ENCODE measurements at places on chromosomes 7 and 10.

DNA sequence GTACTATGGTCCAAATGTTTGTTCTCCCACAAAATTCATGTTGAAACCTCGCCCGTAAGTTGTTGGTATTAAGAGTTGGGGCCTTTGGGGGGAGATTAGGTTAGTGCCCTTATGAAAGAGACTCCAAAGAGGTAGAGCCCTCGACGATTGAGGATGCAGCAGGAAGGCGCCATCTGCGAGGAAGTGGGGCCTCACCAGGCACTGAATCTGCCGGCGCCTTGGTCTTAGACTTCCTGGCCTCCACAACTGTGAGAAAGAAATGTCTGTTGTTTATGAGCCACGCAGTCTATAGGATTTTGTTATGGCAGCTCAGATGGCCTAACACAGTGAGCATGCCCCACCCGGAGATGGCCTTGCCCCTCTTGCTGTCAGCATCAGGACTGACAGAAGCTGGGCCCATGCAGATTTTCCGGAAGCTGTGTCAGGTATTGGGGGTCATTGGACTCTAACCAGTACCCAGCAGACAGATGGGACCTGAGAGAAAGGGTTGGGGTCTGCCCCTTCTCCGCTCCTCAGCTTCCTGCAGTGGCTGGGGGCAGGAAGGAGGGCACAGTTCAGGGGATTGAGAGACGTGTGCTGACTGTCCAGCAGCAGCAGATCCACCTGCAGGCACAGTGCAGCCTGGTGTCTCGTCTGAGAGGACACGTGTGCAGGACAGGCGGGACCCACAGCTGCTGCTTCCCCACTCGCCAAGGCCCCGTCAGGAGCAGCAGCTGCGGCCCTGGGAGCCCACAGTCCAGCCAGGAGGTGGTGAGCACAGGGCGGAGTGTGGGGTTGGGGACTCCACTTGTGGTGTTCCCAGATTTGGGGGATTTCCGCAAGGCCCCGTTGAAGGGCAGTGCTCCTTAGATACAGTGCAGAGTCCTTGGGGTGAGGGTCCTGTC is 47.8 kb downstream of the MGMT start:
- DNase-seq: no peak
- H3K36me3 ChIP-seq: peaks cover 16% of the 10 kb centered on the region
- no peaks in the 10 kb centered on the region for H3K27me3 ChIP-seq
- H3K4me1 ChIP-seq: peaks cover 3% of the 10 kb centered on the region
- H3K27ac ChIP-seq: no peak overlapping the region

DNA sequence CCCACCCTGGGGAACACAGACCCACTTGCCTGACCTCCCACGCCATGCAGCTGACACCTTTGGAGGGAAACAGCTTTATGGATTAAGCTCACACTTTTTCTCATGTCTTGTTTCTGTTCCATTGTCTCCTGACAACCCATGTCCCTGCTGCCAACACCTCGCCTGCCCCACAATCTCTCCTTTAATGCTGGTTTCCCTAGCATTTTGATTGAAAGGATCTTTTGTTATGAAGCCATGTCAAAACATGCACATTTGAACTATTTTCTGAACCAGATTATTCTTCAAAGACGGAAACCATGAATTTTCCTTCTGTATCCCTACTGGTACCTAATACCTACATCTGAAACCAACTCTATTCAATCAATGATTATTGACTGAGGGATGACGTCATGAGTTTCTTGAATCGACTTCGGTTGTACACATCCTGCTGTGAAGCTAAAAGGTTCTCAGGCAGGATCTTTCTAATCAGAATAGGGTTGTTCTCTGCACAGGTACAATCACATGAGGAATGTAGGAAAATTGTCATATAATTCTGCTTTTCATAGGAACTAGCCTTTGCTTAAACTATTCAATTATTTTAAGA is 106.2 kb upstream of the NEBL start:
- no peak overlapping the region for H3K4me3 ChIP-seq
- no peak overlapping the region for H3K27ac ChIP-seq

GRCh38 chr10:101777619-101778145 is 1.8 kb upstream of the FGF8 start:
- peak overlapping the region; percentile 78 for H3K4me3 ChIP-seq
- H3K36me3 ChIP-seq: peaks cover 6% of the 10 kb centered on the region
- peaks cover 48% of the 10 kb centered on the region for H3K27me3 ChIP-seq
- H3K27ac ChIP-seq: no peak overlapping the region

DNA sequence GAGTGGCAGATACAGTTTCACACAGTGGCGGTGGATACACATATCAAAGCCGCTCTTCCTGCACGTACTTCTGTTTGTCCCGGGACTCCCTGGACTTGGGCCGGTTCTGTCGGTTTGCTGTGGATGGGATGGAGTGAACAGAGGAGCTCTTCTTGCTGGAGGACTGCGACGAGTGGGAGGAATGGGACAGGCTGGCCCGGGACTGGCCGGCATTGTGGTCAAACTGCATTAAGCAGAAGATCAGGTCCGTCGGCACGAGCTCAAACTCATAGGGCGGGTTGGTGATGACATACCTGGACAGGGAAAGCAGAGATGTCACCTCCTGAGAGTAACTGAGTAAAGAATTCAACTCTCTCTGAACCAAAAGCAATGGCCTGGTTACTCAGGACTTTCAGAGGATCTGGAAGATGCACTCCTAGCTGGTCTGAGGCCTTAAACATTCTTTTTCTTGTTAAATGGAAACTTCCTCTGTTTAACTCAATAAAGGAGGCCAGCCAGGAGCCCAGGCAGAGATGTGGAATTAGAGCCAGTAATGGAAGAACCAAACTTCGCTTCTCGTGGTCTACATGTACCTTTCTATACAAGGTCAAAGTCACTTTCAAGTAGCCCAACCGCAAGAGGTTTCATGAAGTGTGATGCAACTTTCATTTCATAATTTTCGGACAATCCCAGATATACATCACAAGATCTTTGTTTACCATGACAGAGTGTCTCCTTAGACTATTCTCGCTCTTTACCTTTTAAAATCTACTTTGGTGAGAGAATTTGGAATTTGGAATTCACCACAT is 750.2 kb downstream of the KCNMA1 start:
- no peaks in the 10 kb centered on the region for H3K36me3 ChIP-seq
- no peak for DNase-seq
- no peaks in the 10 kb centered on the region for H3K4me1 ChIP-seq
- no peaks in the 10 kb centered on the region for H3K27me3 ChIP-seq

DNA sequence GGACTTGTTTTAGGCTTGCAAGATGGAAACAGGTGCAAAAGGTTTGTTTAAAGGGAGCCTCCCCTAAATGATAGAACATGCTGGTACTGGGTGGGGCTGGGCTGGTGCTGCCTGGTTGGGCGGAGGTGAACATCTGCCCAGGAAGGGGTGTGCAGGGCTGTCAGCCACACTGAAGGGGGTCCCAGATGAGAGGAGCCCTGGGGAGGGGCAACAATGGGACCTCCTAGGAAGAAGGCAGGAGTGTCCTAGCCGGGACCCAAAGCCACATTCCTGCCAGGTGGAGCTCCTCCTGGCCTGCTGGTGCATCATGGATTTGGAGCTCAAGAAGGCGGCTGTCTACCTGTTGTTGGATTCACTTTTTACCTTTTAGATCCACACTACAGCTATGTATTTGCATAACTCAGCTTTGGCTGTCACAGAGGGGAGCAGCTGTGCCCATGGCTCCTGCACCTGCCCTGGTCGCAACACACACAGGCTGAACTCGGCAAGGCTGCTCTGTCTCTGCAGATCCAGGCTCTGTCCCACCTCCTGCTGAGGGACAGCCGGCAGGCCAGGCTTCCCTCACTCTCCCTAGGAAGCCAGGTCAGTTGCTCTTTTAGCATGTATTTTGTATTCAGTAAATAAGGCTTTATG is 59.9 kb downstream of the ADARB2 start:
- no peak for DNase-seq
- H3K4me3 ChIP-seq: no peak overlapping the region
- H3K27ac ChIP-seq: no peak overlapping the region
- no peaks in the 10 kb centered on the region for H3K4me1 ChIP-seq
- no peaks in the 10 kb centered on the region for H3K27me3 ChIP-seq
- no peaks in the 10 kb centered on the region for H3K36me3 ChIP-seq

GRCh38 chr7:33905389-33906032 is at the start of gene BMPER:
BMPER (plus strand) TSS chr7:33905539; CDS start chr7:33905614, 75 bp downstream.
- H3K4me1 ChIP-seq: peaks cover 3% of the 10 kb centered on the region
- no peaks in the 10 kb centered on the region for H3K36me3 ChIP-seq
- DNase-seq: peak; percentile 82
- H3K27ac ChIP-seq: no peak within 1 kb of the TSS

DNA sequence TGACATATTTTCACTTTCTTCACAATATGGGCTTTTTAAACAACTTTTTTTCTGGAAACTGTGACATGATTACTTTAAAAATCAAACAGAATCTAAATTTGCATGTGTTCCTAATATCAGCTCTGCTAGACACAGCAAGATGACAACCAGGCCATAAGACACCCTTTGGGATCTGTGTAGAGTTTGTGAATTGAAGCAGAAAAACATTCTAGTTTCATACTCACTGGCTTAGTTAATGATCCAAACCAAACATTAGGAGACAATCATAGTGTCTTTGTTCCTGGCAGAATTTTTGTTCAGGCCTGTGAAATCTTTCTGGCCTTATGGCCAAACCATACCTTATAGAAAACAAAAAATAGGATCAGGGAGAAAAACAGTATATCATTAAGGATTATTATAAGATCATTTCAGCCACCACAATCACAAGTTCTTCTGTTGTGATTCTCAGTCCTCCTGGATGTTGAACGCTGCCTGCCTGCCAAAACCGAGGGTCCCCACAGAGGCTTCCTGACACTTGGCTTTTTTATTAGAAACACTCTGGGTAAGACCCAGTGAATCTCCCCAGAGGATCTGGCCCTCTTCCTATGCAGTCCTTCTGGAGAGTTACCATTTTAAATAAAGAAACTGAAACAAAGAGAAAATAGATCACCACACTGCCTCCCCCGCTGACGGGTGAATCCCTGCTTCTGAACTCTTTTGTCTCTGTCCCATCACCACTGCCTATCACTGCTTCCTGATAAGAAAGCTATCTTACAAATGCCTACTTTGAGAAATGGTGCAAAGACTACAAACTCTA is 79.2 kb upstream of the PPP1R3C start:
- DNase-seq: no peak
- H3K27ac ChIP-seq: no peak overlapping the region
- H3K4me1 ChIP-seq: no peaks in the 10 kb centered on the region
- H3K27me3 ChIP-seq: no peaks in the 10 kb centered on the region
- no peaks in the 10 kb centered on the region for H3K36me3 ChIP-seq

- H3K27ac ChIP-seq: no peak overlapping the region
- peaks cover 36% of the 10 kb centered on the region for H3K36me3 ChIP-seq
- peak overlapping the region; percentile 85 for H3K4me3 ChIP-seq
Measured at GRCh38 chr10:119177708-119178371, 772 bp downstream of the PRDX3 start.

DNA sequence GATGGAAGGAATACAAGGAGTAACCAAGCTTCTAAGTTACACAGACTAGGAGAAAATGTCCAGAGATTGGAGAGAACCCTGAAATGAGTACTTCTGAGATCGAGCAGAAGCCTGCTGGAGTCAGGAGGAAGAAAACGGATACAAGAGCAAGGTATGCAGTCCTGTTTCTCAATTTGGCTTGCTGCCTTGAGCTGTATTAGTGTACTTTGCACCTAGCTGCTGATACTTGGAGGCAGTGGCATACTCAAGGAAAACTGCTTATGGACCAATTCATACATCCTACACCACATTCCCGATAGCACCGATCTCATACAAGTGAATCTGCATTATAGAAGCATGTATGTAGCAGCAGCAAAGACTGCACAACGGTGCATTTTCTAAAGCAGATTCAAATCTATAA is 14.4 kb downstream of the PIP4K2A start:
- no peak overlapping the region for H3K27ac ChIP-seq
- H3K36me3 ChIP-seq: peaks cover 11% of the 10 kb centered on the region
- no peak overlapping the region for H3K4me3 ChIP-seq
- H3K27me3 ChIP-seq: no peaks in the 10 kb centered on the region
- H3K4me1 ChIP-seq: peaks cover 10% of the 10 kb centered on the region

- no peak overlapping the region for H3K4me3 ChIP-seq
- no peaks in the 10 kb centered on the region for H3K36me3 ChIP-seq
- H3K27ac ChIP-seq: no peak overlapping the region
- no peak for DNase-seq
- H3K27me3 ChIP-seq: no peaks in the 10 kb centered on the region
Measured at GRCh38 chr7:115009139-115009538, 87.2 kb downstream of the MDFIC start.

GRCh38 chr7:38502289-38502688 is 128.9 kb downstream of the AMPH start:
- no peaks in the 10 kb centered on the region for H3K36me3 ChIP-seq
- H3K4me1 ChIP-seq: no peaks in the 10 kb centered on the region
- no peak overlapping the region for H3K27ac ChIP-seq
- no peaks in the 10 kb centered on the region for H3K27me3 ChIP-seq

DNA sequence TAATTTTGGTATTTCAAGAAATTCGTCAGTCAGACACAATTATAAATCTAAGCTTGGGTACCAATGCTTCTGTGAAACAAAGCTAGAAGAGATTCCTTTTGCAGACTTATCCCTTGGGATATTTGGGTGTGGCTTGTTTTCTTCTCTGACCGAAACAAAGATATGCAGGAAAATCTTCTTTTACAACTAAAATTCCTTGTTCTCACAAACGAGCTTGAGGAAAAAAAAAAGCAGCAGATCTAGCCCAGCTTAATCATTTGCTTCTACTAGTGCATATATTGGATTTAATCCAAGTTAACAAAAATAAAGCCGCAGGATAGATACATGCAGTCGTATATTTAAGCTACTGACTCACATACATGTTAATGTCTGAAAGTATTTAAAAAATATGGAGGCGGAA is 104.2 kb downstream of the PRTFDC1 start:
- H3K4me1 ChIP-seq: peaks cover 6% of the 10 kb centered on the region
- H3K27me3 ChIP-seq: no peaks in the 10 kb centered on the region
- H3K36me3 ChIP-seq: no peaks in the 10 kb centered on the region
- H3K4me3 ChIP-seq: no peak overlapping the region

- no peak overlapping the region for H3K27ac ChIP-seq
- no peak overlapping the region for H3K4me3 ChIP-seq
- H3K27me3 ChIP-seq: no peaks in the 10 kb centered on the region
- peaks cover 2% of the 10 kb centered on the region for H3K36me3 ChIP-seq
Measured at GRCh38 chr7:129882531-129882930, 70.2 kb downstream of the UBE2H start.

DNA sequence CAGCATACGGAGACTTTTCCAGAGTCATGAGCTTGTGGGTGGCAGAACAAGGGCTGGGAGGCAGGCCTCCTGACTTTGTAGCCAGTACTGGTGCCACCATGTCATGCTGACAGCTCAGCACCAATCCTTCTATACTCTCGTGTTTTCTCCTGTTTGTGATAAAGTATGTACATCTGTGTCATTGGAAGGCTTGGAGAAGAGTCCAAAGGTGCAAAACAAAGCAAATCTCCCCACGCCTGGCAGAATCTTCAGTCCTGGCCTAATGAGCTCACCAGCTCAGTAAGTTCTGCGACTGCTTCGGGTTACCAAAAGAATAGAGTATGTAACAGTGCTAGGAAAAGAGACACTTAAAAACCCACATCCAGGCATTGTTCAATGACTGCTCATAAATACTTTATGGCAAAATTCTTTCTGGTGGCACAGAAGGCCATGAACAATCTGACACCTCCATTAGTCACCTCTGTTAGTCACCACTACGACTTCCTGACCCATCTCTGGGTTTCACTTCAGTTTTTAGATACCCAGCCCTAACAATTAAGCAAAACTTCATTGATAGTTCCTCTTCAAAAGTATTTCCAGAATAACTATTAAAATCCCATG is 24.5 kb downstream of the STEAP1 start:
- no peaks in the 10 kb centered on the region for H3K4me1 ChIP-seq
- no peaks in the 10 kb centered on the region for H3K36me3 ChIP-seq
- H3K27me3 ChIP-seq: no peaks in the 10 kb centered on the region
- H3K27ac ChIP-seq: no peak overlapping the region
